ENCODE measurements at places on chromosomes 16 and 17.
A peak's percentile ranks its signal among the peaks of the same experiment; 100 is the strongest.

DNA sequence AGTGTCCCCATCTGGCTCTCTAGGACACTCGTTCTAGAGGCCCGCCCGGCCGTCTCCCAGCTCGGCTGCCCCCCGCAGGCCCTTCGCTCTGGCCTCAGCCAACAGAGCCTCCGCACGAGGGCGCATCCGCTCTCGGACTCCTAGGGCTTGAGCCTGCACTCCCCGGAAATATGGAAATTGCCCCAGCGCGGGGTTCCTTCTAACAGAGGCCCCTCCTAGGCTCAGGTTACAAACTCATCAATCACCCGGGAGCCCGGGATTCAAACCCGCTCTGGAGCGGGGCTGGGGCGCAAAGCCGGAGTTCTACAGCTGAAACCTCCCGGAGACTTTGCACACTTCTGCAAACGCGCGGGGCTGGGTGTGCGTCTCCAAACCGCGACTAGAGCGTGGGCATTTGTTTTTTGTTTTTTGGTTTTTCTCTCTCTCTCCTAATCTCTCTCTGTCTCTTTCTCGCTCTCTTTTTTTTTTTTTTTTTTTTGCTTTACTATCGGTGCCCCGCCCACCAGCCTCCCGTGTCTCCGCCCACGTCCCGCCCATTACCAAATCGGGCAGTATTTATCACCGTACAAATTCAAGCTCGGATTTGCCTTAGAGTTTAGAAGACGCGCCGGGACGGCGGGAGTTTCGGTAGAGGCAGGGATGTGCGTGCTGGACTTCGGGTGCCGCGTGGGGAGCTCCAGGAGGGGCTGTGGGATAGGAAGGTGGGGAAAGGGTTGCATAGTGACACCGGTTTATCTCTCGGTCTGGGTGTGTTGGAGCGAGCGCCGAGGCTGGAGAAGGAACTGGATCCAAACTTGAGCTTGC, 2.4 kb upstream of the FOXL1 start:
- no peak for DNase-seq

GRCh38 chr16:22206842-22207714, 1.0 kb downstream of the EEF2K start:
- no peak for DNase-seq

- no peak for DNase-seq
Observed at GRCh38 chr16:64983231-64983630, 138.6 kb downstream of the CDH11 start.

DNA sequence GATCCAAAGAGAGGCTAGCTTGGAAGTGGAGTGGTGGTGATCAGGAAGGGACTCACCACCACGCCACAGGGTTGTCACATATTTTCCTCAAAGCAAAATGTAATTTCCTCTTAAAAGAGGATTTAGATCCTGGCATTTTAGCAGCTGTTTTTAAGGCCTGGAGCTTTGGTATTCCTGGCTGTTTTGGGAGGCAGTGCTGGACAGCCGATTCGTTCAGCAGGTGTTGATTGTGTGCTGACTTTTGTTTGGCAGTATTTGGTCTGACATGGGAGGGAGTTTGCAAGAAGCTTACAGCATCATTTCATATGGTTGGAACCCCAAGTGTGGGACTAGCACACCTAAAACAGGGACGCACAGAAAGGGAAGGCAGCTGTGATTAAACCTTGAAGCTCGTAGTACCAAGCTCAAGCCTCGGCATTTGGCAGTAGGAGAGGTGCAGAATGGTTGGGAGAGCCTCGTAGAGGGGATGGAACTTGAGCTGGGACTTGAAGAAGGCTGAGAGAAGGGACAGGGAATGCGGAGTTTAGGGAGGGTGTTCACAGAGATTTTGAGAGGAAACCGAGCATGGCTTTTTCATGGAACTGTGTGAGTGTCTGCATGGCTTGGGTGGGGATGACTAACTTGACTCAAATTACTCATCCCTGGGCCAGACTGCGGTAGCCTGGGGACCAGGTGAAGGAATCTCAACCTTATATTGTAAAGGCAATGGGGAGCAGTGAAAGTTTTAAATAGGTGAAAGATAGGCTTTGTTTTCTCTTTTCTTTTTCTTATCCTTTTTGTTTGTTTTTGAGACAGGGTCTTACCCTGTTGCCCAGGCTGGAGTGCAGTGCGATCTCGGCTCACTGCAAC, 52.3 kb downstream of the RPTOR start:
- DNase-seq, result no peak

DNA sequence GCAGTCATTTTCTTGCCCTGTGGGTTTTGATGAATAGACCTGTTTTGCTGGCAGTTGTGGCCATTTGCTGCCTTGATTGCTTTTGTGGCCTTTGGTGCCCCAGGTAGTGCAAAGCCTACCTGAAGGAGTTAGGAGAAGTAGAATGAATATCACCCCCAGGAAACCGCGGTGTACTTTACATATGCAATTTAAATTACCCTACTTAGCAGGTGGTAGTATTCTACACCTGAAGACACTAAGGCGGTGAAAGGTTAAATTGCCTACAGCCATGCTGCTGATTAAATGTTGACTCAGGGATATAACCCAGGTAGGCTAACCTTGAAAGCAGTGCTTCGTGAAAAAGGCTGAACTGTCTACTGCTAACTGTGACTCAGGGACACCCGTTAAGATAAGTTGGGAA, 27.2 kb upstream of the WWOX start:
- DNase-seq, result peak; percentile 31

- DNase-seq, result no peak
Observed at GRCh38 chr17:43988301-43988700, 16.1 kb upstream of the NAGS start.

DNA sequence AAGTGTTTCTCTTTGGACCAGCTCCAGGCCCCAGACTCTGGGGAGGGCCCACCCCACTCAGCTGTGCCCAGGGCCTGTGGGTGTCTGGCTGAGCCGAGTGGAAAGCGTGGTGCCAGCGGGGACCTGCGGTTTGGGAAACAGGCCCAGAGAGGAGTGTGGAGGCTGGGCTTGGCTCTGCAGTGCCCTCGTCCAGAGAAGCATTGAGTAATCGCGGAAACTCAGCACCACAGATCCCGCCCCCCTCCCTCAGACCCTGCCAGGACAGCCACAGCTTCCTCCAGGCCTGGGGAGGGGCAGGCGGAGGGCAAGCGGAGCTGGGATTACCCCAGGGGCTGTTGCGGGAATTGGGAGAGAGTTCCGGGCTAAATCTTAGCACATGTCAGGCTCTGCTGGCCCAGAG, 14.6 kb upstream of the PITPNA start:
- DNase-seq, result no peak

GRCh38 chr17:80845863-80846671, 145.6 kb upstream of the CHMP6 start:
- DNase-seq, result no peak

Measured in iPS DF 6.9 (cell line).